ENCODE measurements at places on chromosomes 11 and 22.

DNA sequence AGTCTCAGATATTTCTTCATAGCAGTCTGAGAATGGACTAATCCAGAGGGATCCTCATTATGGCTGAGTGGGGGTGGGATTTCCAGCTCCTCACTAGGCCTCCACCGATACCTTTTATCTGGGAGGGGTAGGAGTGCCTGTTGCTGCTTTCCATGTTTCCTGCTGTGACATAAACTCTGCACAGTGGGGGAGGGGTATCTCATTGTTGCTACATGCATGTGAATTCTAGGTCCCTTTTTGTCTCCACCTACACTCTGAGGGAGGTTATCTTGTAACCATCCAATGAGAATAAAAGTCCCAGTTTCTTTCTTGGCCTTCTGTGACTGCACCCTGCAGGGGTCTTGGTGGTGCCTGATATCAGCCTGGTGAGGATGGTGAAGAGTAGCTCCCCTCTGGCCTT is 60.5 kb downstream of the ADAMTS15 start:
- no peak for DNase-seq

DNA sequence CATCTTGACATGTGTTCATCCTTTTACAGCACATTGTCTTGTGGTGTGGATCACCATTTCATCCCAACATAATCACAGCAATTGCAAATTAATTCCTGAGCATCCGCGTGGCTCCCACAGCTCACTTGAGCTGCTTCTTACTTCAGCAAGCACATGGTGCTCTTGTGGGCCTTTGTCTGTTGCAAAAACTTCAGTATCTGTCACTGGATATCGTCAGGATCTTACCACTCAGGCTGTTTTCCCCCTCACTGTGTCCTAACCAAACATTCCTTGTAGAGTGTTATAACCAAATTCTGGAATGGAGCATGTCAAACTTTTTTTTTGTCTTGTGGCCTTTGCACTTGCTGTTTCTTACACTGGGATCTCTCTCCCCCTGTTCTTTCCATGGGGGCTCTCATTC is 683.1 kb upstream of the ARHGAP42 start:
- no peak for DNase-seq

- DNase-seq, result no peak
These were observed 1.7 kb downstream of the FGF3 start for GRCh38 chr11:69817265-69818230.

- DNase-seq, result no peak
These were observed 30.8 kb downstream of the GNB1L start for GRCh38 chr22:19823902-19824211.

GRCh38 chr11:102006835-102007566 is 40.2 kb upstream of the CFAP300 start:
- DNase-seq, result no peak

- DNase-seq, result no peak
These were observed 32.8 kb upstream of the LDLRAD3 start for GRCh38 chr11:35911013-35911412.

DNA sequence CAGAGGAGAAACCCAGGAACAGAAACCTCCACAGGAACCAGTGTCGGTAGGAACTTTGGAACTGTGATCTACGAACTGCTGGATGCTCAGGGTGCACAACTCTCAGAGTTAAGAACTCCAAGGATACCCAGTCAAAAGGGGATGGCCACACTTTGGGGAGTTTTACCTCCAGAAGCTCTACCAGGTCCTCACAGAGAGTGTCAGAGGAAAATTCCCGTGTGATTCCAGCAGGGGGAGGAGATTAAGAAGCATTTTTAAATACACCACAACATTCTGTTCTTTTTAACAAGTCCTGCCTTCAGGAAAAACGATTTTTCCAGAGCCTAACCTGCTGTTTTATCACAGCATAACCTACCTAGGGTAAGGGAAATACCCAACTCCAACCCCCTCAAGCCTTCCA is 104.0 kb downstream of the SOX6 start:
- DNase-seq, result no peak

DNA sequence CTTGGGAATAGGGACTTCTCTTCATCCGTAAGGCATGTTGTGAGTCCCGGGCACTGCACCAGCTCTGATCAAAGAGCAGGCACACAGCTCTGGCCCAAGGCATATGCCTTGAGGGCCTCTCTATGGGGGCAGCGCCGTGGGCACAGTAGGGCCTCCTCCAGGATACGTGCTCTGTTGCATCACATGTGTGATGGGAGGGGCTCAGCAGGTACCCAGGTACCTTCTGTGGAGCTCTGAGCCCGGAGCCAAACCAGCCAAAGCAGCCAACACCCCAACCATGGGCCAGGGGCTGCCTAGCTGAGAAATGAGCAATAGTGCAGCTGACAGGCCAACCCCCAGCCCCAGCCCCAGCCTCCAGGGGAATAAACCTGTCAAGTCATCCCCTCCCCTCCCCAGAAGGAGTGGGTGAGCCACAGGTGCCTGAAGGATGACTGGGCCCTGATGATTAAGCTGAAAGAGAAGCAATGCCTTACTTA is 79.7 kb upstream of the SHISAL1 start:
- no peak for DNase-seq

DNA sequence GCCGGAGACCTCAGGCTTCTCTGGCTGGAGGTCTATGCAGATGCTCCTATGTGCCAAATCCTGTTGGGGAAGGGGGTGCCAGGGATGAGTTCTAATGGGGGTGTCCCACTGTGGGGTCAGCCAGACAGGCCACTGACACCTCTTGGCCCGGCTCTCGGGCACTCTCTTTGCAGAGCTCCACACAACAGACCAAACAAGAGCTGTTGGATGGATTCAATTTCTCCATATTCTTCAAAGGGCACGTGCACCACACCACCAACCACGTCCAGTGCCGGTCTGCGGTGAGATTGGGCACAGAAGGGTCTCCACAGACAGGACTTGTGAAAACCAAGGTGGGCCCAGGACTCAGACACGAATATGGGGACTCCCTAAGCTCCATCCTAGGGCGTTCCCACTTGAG is 2.2 kb upstream of the RGL4 start:
- no peak for DNase-seq

- no peak for DNase-seq
These were observed 117.6 kb downstream of the C11orf58 start for GRCh38 chr11:16856022-16856471.

GRCh38 chr11:92595052-92595451 is 370.4 kb downstream of the FAT3 start:
- no peak for DNase-seq

GRCh38 chr22:30121960-30122359 is 41.7 kb downstream of the HORMAD2 start:
- DNase-seq, result no peak

DNA sequence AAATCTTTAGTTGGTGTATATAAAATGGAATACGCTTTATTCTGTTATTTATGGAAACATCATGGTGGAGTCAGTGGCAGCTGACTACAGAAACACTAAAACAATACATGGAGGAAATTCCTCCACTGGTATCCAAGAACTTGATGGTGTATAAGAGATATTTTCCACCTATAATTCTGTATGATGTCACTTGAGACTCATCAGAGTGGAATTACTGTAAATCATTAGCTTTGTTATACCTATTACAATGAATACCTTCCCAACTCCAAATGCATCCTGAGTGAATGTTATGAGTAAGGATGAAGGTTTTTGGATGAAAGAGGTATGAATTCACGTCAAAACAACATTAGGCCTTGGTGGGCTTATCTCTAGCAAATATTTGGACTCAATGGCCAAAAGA is 258.5 kb upstream of the SORL1-AS1 start:
- no peak for DNase-seq

DNA sequence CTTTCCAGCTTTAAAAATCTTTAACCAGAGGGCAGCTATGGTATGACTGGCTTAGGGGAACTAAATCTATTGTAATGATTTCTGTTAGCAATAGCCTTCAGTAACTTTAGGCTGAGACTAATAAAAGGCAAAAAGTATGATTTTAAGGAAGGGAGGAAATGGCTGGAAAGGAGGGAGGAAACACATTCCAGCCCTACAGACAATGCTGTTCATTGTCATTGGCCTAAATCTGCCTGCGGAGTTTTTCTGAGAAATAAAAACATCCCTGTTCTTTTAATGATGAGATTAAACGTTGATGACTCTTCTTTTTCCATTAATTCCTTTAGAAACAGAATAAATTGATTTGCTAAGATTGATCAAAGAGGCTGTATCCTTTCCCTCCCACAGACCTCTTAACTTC is 99.6 kb upstream of the GRAMD1B start:
- DNase-seq, result no peak

DNA sequence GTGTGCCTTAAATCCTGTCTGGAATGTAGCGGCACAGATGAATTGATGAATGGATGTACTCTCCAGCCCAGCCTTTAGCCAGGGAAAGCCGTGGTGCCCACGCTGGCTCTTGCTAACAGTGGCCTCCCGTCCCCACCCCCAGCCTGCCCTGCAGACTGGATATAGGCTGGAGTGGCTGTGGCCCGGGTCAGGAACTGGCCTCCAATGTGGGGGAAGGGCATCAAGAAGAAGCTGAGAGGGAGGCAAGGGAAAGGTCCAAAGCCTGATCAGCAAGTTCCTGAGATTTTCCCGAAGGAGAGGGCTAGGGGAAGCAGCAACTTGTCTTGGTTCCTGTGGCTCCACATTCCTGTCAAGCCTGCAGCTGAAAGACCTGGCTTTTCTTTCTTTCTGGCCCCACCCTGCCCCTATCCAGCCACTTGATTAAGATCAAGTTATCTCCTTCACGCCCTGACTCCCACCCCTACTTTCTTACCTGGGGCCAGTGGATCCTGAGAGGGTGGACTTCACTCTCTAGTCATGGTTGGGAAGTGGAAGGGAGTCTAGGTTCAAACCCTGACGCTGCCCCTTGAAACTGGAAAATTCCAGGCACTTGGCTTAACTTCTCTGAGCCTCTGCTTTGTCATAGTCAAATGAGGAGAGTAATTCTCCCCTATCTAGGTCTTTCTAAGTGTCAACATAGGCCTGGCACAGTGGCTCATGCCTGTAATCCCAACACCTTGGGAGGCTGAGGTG is 11.0 kb upstream of the MICALL1 start:
- DNase-seq, result no peak

DNA sequence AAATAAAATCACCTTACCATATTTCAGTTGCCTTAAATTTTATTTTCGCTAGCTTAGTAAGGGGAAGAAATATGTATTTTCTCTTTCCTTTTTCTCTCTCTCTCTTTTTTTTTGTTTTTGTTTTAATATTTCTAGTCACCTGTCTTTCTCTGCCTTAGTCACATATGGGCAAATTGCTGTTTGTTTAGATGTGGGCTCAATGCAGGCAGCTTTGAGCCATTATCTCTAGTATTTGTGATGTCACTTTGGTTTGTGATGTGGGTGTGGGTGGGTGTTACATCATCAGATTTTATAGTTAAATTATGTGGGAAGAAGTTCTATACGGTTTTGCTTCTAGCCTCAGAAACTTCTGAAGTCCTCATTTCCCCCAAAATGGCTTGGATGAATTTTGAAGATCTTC is at the start of gene C22orf31:
Gene C22orf31 (minus strand): TSS at position 59 of the 400 bp plus-strand sequence. CDS start 39 bp downstream, at position 20.
- DNase-seq, result no peak

DNA sequence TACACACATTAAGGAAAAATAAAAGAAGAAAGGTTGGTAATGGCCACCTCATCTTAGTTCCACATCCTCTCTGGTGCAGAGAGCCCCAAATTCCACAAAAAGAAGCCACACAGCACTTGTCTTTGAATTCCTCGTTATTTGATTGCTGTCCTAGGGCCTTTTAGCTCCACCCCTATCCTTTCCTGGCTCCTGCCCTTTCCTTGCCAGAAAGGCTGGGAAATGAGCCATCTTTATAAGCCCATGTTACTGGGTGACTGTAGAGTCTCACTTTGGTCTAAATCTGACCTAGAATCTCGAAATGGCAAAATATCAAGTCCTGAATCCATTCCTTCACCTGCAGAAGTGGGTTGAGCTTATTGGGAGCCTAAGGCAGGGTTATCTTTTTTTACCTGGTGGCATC is 4.3 kb upstream of the TMEM132A start:
- no peak for DNase-seq

DNA sequence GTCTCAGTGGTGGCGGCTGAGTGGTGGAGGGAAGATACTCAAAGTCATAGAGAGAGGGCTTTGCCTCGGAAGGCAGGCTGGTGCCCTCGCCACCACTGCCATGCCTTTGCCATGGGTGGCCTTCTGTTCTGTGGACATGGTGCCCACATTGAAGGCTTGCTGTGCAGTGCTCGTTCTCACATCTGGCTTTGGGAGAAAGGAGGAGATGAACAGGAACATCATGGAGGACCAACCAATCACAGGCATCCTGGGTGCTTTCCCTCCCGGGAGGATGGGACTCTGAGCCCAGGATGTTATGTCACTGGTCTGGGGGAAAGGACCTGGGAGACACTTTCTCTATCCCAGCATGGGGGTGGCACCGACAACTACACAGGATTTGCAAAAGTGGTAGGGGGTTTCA is 82.3 kb upstream of the NARS2 start:
- no peak for DNase-seq

DNA sequence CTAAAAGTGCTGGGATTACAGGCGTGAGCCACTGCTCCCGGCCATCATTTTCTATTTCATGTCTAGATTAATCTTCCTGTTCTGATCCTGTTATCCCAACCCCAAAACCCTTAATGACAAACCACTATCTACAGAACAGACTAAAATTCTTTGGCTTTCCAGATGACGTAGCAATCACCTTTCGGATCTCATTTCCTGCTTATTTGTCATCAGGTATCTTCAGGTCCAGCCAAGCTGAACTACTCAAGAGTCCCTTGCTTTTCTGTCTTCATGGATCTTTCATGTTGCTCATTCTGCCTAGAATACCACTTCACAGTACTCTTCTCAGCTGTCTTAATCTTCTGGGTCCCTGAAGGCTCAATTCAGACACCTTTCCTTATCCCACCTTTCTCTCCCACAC is 27.4 kb upstream of the IPO7 start:
- no peak for DNase-seq

DNA sequence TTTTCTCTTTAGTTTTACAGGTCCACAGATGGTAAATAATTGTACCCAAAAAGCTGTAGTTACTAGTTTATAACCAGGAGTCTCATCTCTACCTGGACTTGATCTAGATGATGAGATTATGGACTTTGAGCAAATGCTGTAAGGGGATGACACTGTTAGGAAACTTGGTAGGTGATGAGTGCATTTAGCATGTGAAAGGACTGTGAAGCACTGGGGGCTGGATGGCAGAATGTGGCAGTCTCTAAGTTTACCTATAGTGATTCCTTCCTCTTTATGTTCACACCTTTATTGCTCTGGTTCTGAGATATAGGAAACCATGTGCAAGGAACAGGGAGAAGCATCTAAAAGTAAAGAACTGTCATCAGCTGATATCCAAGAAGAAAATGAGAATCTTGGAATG is 230.7 kb upstream of the CHORDC1 start:
- no peak for DNase-seq

DNA sequence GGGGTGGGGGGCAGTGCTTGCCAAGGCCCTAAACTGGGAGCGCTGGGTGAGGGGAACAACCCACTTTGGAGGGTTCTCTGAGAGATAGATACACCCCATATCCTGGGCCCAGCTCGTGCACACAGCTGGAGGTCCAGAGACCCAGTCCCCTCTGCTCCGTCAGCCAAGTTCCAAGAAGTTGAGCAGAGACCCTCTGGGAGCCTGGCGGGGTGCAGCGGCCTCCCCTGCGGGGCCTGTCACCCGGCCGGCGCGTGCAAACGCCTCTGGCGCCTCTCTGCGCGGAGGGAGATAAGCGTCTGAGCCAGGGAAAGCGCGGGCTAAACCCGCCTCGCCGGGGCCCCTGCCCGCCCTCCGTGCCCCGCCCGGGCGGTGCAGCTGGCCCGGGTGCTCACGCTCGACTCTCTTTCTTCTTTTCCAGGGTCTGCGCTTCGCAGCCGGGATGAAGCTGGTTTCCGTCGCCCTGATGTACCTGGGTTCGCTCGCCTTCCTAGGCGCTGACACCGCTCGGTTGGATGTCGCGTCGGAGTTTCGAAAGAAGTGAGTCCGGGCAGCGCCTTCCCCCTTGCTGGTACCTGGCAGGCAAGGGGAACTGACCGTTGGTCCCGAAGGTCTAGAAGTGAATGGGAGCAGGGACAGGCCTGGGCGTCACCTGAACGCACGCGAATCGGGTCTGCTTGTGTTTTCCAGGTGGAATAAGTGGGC is 540 bp downstream of the ADM start:
- peak; percentile 26 for DNase-seq
